ENCODE measurements at places on chromosomes 3 and 15.

DNA sequence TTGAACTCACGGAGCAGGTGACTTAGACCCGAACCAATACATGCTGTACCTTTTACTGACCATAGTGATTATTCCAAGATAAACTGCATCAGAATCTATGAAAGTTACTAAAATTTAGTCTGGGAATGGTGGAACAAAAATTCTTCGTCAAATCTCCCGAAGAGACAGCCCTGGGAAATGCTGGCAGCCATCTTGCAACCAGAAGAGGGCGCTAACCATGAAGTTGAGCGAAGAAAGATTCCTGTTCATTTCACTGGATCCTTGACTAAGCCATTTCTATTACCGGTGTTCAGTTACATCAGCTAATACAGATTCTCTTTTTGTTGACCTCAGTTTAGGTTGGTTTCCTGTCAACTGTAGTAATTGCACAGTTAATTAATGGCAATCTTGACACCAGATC is 199.6 kb downstream of the SLC9A9 start:
- DNase-seq = no peak

DNA sequence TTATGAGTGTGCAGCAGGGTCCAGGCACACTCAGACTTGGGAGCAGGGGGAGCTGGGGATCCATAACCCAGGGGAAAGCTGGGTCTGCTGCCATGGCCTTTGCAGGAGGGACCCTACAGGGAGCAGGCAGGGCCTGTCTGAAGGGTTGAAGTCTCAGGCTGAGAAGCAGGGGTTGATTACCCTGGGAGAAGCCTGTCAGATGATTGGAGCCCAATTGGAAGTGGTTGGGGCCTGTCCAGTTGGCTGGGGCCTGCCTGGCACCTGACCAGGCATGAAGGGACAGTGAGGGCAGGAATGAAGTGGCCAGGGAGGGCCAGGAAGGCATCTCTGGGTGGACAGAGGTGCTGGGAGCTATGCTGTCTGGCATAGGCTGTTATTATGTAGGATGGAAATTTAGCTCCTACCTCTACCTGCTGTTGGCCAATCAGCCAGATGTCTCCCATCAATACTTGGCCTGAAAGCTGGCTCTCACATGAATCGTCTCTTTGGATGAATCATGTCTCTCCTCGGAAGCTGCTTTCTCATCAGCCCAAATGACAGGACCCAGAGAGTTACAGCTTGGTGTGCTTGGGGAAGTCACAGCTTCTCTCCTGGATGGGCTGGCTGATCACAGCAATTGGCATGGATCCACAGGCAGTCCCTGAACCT is 27.4 kb upstream of the SLCO2A1 start:
- DNase-seq = no peak

GRCh38 chr3:130582457-130583153 is 65.6 kb downstream of the COL6A6 start:
- no peak for DNase-seq

DNA sequence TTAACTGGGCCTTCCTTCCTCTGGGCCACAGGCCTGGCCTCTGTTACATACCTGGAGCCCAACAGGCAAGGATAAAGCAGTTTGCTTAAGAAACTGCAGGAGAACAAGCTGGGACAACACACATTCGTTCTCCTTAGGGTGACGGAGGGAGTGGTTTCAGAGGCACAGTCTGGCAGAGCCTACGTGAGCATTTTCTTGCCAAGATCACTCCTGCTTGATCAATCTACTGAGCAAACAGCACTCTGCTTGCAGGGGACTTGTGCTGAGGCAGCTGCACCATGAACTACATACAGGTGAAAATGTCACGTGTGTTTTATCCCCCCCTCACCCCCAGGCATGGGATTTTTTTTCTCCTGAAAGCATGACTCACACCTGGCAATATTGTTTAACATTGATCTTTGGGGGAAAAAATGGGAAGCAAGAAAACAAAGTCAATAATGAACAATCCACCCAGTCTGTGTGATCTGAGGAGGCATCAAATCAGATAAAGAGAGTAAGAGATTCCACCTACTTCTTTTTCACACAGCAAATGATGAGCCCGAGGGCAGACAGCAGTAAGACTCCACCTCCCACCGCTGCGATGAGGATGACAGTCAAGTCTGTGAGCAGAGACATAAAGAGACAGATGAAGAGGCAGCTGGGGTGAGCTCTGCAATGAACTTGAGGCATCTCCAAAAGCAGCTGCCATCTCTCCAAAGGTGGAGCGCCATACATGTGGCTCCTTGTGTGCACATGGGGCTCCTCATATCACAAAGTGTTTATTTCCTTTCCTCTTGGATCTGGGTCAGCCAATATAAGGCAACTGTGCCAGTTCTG is 57.4 kb downstream of the CDCP1 start:
- DNase-seq = no peak

GRCh38 chr3:128380295-128380694 is 86.4 kb downstream of the DNAJB8 start:
- DNase-seq = no peak

- no peak for DNase-seq
These were observed 352.0 kb upstream of the COL8A1 start for GRCh38 chr3:99286266-99286845.

GRCh38 chr15:65470866-65471265 is 46.6 kb downstream of the DPP8 start:
- DNase-seq = no peak

DNA sequence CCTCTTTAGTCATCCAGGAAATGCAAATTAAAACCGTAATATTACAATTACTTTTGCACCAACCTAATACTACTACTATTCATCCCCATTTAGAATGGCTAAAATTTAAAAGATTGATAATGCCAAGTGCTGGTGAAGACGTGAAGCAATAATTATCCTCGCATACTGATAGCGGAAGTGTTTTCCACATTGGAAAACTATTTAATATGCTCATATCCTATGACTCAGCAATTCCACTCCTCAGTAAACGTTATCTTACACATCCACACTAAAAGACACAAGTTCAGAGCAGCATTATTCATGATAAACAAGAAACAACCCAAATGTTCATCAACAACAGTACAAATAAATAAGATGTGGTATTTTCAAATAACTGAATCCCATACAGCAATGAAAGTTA is 70.6 kb downstream of the VPS13C start:
- no peak for DNase-seq

- DNase-seq = no peak
These were observed 602.1 kb downstream of the MAGI1 start for GRCh38 chr3:65436580-65436979.

Data from CD4-positive, alpha-beta T cell treated with Interleukin-12 subunit alpha and Interleukin-12 subunit beta, for 1 hour (primary cell).